Activated CD8-positive, alpha-beta memory T cell treated with anti-CD3 and anti-CD28 coated beads, Interleukin-2, amount 10 ng/mL, durations not matched to agents 7 days and 5 days (primary cell): ENCODE measurements at places on chromosomes 16 and 17. TPM values are rescaled to one million over a fixed set of nuclear protein-coding genes. Genes with fewer than 3 reads are reported as not detected.

The EIF3CL gene
- total RNA-seq: 69.0 TPM

The CACNA1G gene
- not detected for total RNA-seq

The PERCC1 gene
- total RNA-seq: 0.33 TPM

The DPEP3 gene
- 0.28 TPM for total RNA-seq

The GP1BA gene
- not detected for total RNA-seq

The HID1 gene
- total RNA-seq: not detected

The SENP3 gene
- total RNA-seq: 70.9 TPM

The TMC8 gene
- total RNA-seq: 292 TPM

The GPRC5B gene
- total RNA-seq: not detected

The KRT25 gene
- not detected for total RNA-seq

The KRT36 gene
- total RNA-seq: not detected

The TEKT3 gene
- not detected for total RNA-seq

The EVI2B gene
- 51.5 TPM for total RNA-seq

The MYO15A gene
- 0.82 TPM for total RNA-seq

The HNF1B gene
- total RNA-seq: 1.9 TPM

The CNGB1 gene
- total RNA-seq: not detected

The CCL16 gene
- not detected for total RNA-seq

The SREBF1 gene
- total RNA-seq: 184 TPM

The SHCBP1 gene
- 53.1 TPM for total RNA-seq

The TNK1 gene
- 0.54 TPM for total RNA-seq

The IRX5 gene
- total RNA-seq: not detected

The TRPV3 gene
- 0.41 TPM for total RNA-seq

The C17orf67 gene
- total RNA-seq: 5.7 TPM

The SCO1 gene
- total RNA-seq: 30.4 TPM

The TAC4 gene
- total RNA-seq: not detected

The KRTAP9-2 gene
- total RNA-seq: not detected

The CDRT15 gene
- total RNA-seq: not detected

The ABCA6 gene
- 0.29 TPM for total RNA-seq
